ENCODE measurements at places on chromosomes 5 and 9. TPM values are rescaled to one million over a fixed set of nuclear protein-coding genes. Genes with fewer than 3 reads are reported as not detected.

GAS1 gene
- 25.0 TPM for total RNA-seq

PPP3R2 gene
- not detected for total RNA-seq

ROPN1L gene
- total RNA-seq: not detected

RNF145 gene
- 42.9 TPM for total RNA-seq

PCDHB15 gene
- not detected for total RNA-seq

NR4A3 gene
- total RNA-seq: 1.1 TPM

DNA sequence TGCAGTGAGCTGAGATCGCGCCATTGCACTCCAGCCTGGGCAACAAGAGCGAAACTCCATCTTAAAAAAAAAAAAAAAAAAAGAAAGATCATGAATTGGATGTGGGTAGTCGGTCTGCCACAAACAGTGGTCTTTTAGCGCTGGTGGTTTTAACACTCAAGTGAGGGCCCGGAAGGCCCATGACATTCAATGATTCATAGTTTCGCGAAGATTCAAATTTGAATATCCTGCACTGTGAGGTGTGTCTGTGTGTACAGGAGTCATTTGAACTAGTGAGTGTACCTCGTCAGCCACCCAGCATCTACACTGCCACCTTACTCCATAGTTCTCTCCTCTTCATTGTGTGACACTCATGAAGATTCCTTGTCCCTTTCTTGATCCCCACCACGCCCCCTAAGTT, 41.3 kb downstream of the CFAP77 start:
- no peak for DNase-seq

DNA sequence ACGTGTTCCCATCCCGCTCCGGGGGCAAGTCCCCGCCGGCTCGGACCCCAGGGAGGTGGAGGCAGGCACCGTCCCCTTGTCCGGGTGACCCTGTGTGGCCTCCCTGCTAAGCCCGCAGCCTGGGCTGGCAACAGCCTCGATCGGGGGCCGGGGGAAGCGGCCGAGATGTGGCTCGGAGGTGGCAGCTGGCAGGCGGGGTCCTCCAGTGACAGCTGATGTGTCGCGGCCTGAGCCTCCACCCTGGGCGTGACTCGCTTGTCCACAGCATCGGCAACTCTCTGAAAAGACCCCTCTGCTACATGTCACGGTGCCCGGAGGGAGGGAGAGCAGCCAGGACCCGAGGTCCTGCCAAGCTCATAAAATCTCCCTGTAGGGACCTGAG, 124.8 kb upstream of the IRX4 start:
- DNase-seq: no peak

DNA sequence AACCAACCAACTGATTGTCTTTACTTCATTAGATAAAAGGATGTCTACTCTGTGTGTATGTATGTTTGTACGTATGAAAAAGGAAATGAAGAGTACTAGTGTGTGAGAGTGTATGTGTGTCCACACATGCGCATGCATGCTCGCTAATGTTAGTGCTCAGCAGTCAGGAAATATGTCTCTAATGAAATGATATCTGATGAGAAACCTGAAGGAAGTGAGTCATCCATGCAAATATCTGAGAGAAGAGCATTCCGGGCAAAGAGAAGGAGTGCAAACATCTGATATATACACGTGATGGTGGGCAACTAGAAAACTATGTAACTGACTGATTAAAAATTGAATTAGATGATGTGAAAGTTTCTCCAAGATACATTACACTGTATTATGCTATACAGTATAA, 29.6 kb upstream of the UGCG start:
- DNase-seq: peak; percentile 34

GRCh38 chr9:6525326-6526045, 112.5 kb downstream of the UHRF2 start:
- DNase-seq: peak; percentile 62

DNA sequence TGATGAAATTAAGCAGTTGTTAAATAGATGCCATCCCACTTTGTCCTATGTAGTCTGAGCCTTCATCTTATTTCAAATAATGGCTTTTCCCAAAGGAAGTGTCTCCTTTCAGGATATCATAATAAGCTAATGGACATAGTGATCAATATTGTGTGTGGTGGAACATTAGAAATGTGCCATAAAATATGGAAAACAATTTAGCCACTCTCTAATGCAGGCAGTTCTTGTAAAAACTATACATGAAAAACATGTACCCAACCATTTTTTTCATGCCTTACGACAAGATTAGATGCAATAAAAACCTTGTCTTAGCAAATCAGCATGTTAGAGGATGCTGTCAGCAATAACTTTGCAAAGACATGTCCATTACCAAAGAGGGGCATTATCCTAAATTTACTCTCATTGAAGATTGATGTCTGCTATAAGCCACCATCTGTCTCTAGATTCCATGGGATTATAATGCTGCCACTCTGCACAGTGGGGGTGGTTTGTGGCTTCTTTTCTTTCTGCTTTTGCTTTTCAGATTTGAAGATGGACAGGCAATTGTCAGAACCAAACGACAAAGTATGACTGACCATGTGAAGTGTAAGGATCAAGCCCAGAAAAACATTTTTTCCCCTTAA, 724.0 kb upstream of the ZNF608 start:
- DNase-seq: no peak

DNA sequence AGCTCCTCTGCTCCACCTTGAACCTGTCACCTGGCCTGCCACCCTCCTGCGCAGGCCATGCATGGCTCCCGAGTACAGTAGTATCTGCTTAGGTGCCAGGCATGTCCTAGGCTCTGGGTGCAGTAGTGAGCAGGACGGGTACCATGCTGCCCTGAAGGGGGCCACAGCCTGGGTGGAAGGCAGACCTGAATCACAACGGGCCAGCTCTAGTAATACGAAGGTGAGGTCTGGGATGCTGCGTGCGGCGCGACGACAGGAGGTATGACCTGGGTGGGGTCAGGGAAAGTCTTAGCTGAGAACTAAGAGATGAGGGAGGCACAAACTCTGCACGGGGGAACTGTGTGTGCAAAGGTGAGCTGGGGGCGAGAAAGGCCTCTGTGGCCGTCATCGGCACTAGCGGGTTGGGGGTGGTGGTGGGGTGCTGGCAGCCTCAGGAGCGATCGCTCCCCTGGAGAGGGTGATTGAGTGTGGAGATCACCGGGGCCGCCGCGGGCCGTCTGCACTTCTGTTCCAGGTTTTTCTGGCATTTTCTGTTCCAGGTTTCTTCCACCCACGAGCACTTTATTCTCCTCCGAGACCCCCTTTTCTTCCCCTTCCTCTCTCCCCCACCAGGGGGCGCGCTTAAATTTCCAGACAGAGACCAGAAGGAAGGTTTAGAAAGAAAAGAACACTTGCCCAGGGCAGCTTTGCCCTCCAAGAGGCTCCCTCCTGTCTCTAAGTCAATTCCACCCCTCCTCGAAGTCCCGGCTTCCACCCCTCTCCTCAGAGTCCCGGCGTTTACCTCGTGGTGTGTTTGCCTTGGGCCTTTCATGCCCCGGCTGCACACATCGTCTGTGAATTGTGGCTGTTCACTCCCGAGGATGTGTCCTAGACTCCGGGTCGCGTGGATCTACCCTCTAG, 15.1 kb downstream of the PDLIM4 start:
- peak; percentile 59 for DNase-seq

DNA sequence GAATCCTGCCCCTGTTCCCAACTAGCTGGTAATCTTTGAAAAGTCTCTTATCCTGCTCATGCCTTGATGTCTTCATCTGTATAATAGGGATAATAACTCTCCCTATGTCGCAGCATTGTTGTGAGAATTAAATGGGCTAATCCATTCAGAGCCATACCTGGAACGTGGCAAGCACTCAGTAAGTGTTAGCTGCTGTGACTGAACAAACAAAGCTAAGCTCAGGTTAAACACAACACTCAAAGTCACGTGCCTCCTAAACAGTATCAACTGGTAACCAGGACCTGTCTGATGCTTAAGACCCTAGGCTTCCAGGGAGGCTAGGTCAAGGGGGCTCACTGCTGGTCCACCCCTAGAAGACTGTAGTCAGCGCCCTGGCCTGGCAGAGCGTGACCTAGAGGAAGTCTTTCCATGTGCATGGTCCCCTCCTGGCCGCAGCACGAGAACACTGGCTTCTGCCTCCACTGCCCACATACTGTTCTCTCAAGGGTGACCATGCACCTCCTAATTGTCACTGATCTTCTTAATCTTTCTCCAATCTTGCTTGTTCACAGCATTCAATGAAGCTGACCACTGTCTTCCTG, 211.1 kb downstream of the TTLL11 start:
- no peak for DNase-seq

DNA sequence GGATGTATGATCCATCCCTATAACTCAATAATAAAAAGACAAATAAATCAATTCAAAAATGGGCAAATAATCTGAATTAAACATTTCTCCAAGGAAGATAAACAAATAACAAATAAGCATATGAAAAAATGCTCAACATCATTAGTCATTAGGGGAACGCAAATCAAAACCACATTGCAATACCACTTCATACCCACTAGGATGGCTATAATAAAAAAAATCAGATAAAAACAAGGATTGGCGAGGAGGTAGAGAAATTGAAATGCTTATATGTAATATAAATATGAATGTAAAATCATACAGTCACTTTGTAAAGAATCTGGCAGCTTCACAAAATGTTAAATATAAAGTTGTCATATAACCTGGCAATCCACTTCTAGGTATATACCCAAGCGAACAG, 52.3 kb upstream of the TBCA start:
- DNase-seq: no peak

DNA sequence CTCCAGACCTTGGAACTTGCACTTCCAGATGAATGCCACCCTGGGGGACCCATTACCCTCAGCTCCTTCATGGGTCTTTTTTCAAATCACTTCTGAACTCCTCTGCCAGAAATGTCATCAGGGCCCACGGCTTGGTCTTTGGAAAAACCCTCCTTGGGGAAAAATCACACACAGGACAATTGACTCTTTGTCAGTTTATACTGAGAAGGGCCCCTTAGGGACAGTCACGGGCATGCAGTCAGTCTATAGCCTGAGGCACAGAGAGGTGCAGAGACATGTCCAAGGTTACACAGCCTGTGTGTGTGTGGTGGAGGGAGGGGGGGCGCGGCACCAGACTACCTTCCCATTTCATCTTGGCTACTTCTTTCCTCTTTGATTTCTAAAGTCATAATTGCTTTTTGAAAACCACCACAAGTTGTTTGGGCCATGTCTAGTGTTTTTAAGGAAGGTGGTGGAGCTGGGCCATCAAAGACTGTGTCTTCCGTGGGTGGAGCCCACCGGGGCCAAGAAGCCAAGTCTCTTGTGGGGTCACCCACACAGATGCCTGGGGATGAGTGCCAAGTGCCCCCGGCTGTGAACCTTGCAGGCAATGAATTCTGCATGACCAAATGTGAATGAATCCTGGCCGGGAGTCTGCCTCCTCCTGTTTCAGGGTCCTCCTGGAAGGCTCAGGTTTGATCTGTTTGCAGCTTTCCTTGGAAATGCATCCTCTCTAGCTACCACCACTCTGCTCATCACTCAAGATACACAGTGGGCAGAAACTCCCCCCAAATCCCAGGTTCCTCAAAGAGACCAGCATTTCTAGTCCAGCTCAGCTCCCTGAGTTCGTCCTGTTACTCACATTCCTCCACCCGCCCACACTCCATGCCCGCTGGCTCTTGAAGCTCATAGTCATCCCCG, 200.1 kb upstream of the TBC1D2 start:
- DNase-seq: peak; percentile 51

- peak; percentile 42 for DNase-seq
Observed at GRCh38 chr5:120207129-120207528, 257.0 kb upstream of the PRR16 start.

- DNase-seq: peak; percentile 67
Observed at GRCh38 chr9:136787690-136788400, 3.3 kb upstream of the TMEM141 start.

DNA sequence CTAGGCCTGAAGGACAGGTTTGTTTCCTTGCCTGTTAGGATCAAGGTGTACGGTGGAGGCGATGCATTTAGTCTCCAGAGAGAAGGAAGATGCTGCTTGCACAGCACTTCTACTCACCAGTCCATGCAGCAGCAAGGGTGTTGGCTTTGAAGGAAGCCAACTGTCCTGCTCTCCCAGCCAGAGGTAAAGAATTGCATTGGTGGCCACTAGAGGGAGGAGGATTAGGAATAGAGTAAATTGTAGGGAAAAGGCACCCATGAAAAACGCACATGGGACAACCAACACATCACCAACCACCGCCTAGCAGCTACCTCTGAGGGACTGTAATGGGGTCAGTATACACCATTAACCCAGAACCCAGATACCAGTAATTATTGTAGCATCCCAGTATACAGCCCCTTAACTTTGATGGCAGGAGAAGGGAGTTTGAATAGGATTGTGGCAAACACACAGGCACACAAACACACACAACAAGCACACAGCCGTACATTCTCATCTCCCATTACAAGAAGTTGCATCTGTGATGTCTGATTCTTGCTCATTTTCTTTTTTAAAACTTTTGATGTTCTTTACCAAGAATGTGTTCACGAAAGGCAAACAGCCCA, 267.7 kb downstream of the ADAMTS6 start:
- DNase-seq: peak; percentile 48

GRCh38 chr5:54659700-54660131, 142.2 kb downstream of the SNX18 start:
- DNase-seq: peak; percentile 62

DNA sequence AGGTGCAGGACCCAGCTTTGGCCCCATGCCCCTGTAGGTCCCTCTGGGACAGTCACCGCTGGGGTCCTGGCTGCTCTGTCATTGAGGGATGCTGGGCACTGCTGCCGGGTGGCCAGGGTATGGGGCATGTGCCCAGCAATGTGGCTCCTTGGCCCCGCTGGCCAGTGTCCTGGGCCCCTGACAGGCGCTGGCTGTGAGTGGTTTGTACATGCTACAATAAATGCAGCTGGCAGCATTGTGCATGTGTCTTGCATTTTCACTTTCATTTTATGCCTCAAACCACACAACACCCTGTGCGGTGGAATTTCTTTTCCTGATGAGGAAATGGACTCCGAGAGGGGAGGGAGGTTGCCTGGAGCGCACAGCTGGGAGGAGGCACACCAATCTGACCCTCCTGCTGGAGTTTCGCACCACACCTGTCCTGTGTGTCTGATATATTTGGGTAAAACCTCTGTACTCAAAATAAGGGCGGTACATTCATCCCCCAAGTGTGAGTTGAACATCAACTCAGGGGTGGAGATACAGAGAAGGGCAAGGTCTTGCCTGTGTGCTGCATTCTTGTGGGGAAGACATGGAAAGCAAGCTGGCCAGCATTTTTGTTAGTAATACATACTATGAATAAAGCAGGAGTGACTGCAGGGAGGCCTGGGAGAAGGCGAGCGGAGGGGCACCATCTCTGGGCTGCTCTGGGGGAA, 11.7 kb downstream of the TSPAN17 start:
- peak; percentile 57 for DNase-seq

DNA sequence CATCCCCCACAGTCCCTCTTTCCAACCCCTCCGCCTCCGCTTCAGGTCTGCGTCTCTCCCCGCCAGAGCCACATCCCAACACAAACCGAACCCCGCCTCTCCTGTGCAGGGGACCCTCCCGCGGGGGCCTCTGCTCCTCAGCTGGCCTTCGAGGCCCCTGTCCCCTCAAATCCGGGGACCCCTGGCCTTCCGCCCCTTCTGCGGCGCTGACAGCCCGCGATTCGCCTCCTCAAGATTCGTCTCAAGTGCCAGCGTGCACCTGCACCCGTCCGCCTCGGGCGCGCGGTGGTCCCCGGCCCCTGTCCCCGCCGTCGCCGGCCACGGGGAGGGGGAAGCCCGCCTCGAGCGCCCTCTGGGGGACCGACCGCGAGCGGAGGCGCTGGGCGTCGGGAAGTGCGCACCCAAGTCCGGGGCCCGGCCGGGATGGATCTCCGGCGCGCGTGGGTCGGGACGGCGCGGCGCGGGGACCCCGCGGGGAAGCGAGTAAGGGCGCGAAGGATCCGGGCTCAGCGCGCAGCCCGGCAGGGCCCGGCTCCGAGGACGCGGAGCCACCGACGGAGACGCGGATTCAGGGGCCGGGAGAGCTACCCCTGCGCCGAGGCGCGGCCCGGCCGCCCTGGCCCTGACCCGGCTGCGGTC, 623 bp downstream of the FLT4 start:
- DNase-seq: no peak

GRCh38 chr9:109883623-109884022, 103.6 kb downstream of the PALM2AKAP2 start:
- no peak for DNase-seq
